ENCODE measurements at places on chromosomes 3 and 15. TPM values are rescaled to one million over a fixed set of nuclear protein-coding genes. Genes with fewer than 3 reads are reported as not detected.

DNA sequence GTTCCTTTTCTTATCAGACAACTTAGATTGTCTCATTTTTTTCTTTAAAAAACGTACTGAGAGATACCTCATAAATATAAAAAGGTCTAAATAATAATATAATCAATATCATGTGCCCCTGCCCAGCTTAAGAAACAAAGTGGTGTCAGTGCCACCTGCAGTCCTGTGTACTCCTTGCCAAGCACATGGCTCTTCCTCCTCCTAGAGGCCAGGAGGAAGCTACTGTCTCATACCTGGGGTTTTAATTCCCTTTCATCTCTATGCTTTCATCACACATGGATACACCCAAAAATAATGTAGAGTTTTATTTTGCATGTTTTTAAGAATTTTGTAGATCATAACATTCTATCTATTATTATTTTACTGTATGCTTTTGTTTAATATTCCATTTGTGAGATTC is 98.6 kb upstream of the C15orf61 start:
- no peak for DNase-seq

- peak; percentile 19 for DNase-seq
Measured at GRCh38 chr15:92611995-92612745, 43.4 kb downstream of the FAM174B start.

GRCh38 chr3:66276705-66277274 is 56.0 kb downstream of the SLC25A26 start:
- peak; percentile 87 for DNase-seq

DNA sequence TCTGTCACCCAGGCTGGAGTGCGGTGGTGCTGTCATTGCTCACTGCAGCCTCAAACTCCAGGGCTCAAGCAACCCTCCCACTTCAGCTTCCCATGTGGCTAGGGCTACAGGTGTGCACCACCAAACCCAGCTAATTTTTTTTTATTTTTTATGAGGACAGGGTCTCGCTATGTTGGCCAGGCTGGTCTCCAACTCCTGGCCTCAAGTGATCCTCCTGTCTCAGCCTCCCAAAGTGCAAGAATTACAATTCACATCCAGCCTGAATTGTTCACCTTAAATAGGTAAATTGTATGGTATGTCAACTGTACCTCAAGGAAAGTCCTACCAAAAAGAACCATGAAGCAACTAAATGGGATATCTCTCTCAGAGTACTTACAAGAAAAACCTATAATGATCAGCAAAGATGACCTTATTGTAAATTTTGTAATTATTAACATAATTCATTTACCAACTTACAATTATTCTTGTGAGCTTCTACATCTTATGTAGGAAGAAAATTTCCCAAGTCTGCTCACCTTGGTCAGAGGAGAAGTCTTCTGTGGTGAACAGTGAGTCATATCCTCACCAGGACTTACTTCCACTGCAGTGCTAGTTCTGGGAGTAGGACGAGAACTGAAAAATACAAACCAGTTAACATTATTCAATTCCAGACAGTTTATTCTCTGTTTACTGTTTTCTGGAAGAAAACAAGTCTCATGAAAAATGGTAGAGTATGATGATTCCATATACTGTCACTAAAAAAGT is 54.4 kb downstream of the ULK4 start:
- no peak for DNase-seq

- DNase-seq, result no peak
Measured at GRCh38 chr3:146337991-146338390, 87.1 kb upstream of the PLSCR4 start.

GRCh38 chr3:83454353-83454752 is 1504.4 kb upstream of the CADM2 start:
- DNase-seq, result no peak

GRCh38 chr3:42214064-42214463 is 51.9 kb downstream of the CCK start:
- no peak for DNase-seq

- DNase-seq, result no peak
Measured at GRCh38 chr15:90306560-90306959, 41.1 kb downstream of the NGRN start.

DNA sequence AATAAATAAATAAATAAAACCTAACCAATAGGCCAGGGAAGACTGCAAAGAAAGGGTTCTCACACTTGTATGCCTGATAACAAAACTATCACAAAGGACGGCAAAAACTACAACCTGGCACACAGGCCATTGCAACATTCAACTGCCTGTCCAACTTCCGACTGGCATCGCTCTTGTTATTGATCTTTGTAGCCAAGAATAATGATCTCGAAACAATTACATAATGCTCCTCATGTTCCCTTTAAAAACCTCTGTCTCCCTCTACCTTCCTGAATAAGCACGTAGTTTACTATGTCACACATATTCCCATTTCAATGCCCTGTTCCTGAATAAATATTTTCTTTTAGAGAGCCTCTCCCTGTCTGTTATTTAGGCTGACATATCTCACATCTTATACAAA is 74.3 kb downstream of the B3GNT5 start:
- DNase-seq, result no peak

GRCh38 chr3:126511291-126511690 is 6.3 kb downstream of the UROC1 start:
- no peak for DNase-seq

- no peak for DNase-seq
Measured at GRCh38 chr3:27623085-27623753, 98.9 kb downstream of the EOMES start.

DNA sequence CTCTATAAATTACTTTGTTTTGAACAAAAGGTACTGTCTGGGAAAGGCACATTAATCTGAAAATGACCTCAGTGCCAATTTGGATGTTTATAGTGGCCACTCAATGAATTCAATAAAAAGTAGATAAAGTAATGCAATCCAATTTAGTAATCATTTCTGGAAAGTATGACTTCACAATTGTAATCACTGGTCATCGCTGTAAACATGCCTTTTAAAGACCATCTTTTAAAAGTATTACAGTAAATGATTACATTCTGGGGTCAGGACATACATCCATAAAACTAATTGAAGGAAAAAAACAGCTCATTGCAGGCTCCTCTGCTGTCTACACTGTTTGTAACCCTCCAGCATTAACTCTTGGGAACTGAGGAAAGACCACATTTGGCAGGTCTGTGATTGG is 43.2 kb downstream of the HRH1 start:
- DNase-seq, result peak; percentile 71

DNA sequence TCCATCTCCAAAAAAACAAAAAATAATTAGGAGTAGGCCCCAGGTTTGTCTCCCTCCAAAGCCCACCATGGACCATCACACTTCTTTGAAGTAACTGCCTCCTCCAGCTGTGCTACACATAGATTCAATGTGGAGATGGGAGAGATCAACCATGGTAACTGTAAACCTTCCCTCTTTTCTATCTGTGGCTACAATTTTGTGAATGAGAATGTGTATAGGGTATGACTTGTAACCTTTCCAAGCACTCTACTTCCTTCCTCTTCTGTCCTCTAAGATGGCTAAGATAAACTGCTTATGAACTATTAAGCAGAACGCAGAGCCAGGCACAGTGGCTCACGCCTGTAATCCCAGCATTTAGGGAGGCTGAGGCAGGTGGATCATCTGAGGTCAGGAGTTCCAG is 55.5 kb upstream of the ATP11B start:
- DNase-seq, result no peak

DNA sequence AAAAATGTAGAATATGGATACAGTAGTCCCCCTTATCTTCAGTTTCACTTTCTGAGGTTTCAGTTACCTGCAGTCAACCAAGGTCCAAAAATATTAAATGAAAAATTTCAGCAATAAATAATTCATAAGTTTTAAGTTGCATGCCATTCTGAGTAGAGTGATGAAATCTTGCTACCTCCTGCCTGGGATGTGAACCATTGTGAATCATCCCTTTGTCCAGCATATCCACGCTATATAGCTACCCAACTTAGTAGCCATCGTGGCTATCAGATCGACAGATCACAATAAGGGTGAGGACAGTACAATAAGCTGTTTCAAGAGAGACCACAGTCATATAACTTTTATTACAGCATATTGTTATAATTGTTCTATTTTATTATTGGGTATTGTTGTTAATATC is 1.2 kb upstream of the LARS2 start:
- no peak for DNase-seq

DNA sequence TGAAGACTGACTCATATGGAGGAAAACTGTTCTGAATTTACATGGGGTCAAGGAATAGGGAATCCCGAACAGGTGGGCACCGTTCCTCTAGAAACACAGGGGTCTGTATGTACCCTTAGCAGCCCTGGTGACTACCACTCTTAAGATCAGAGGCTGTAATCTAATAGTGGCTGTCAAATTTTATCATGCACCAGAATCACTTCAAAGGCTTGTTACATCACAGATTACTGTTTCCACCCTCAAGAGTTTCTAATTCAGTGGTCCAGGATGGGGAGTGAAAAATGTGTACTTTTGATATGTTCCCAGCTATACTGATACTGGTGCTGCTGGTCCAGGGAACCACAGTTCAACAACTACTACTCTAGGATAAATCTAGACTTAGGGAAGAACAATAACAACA is 27.9 kb downstream of the DYNC1LI1 start:
- DNase-seq, result no peak

GRCh38 chr3:168061332-168061996 is 34.3 kb downstream of the GOLIM4 start:
- no peak for DNase-seq

GRCh38 chr15:81296673-81297072 is 27.3 kb downstream of the STARD5 start:
- no peak for DNase-seq

DNA sequence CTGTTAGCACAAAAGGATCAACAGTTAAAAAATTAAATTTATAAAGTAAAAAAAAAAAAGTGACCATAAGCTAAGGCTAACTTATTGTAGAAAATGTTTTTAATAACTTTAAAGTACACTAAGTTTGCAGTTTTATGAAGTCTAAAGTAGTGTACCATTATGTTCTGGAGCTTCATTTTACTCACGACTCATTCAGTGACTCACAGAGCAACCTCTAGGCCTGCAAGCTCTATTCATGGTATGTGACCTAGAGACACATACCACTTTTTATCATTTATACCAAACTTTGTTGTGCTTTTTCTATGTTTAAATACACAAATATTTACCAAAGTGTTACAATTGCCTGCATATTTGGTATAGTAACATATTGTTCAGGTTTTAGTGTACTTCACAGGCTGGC is 1552.3 kb downstream of the OTOL1 start:
- DNase-seq, result no peak

The GALNT15 gene
- 10.7 TPM for polyA plus RNA-seq

The RASGRF1 gene
- polyA plus RNA-seq, result 0.02 TPM

The CCDC39 gene
- polyA plus RNA-seq, result not detected

The ISLR gene
- polyA plus RNA-seq, result 17.3 TPM

The IGSF11 gene
- polyA plus RNA-seq, result not detected

The SETMAR gene
- polyA plus RNA-seq, result 12.3 TPM

The FGD5 gene
- polyA plus RNA-seq, result 0.03 TPM

The DBR1 gene
- polyA plus RNA-seq, result 18.2 TPM

The HHATL gene
- polyA plus RNA-seq, result not detected

The PLIN1 gene
- 0.06 TPM for polyA plus RNA-seq

The IMPG2 gene
- 0.11 TPM for polyA plus RNA-seq
